ENCODE measurements at places on chromosomes 7 and 10.

DNA sequence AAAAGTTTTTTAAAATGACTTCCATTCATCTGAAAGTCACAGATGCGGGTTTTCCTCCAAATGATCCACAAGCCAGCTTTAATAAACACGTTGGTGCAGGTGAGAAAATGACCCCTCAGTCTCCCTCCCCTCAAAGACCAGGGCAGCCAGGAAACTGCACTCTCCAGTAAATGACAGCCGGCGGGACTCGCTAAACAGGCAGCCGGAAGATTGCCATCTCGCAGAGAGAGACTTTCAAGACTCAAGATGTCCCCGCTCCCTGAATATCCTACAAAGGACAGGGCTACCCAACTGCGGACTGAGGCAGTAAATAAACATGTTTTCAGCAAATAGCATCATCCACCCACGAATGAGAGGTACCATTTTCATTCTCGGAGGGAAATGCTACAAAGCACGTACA is 116.8 kb downstream of the DIP2C start:
- no peak for DNase-seq

DNA sequence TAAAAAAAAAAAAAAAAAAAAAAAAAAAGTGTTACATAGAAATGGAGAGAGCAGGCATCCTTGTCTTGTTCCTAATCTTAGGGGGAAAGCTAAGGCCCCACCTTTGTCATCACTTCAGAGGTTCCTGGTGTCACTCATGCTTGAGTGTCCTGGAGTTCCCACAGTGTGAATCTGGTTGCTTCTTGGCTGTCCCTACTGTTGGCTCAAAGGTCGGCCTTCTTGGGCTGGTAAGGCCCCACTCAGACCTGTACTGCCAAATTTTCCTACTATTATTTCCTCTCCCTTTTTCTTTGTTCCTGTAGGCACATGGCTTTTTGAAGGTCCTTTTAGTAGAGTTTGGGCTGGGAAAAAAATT is 21.5 kb downstream of the OPTN start:
- DNase-seq = no peak

DNA sequence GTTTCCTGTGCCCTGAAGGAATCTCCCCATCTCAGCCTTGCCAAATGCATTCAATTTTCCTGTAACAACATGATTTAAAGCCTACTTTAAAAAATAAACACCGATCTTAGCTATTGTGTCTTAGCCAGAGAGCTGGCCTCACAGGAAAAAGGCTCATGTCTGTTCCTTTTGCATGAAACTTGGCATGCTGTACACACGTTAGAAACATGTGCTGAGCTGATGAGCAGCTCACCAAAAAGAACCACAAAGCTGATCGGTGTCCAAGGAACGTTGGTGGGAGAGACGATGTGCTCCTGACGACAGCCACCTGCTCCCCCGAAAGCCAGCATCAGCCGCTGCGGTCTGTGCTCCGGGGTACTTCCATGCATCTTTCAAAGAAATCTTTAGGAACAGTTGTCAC is 135.9 kb downstream of the ADARB2 start:
- DNase-seq = no peak

- no peak for DNase-seq
These were observed 123.0 kb upstream of the SVIL start for GRCh38 chr10:29757551-29758297.

DNA sequence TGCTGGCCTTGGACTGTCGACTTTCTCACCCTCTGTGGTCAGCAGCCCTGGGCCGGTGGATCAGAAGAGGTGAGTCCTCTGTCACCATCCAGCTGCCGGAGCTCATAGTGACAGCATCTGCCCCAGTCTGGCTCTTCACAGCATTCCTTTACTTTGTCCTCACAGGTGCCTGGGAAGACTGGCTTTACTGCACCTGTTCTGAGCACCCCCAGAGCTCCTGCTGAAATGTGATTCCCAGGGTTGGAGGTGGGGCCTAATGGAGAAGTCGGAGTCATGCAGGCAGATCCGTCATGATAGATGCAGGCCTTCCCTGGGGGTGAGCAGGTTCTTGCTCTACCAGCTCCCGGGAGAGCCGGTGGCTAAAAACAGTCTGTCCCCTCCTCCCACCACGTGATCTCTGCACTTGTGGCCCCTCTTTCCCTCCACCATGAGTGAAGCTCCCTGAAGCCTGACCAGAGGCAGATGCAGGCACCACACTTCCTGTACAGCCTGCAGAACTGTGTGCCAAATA is 171.5 kb downstream of the ZMYND11 start:
- DNase-seq = no peak

DNA sequence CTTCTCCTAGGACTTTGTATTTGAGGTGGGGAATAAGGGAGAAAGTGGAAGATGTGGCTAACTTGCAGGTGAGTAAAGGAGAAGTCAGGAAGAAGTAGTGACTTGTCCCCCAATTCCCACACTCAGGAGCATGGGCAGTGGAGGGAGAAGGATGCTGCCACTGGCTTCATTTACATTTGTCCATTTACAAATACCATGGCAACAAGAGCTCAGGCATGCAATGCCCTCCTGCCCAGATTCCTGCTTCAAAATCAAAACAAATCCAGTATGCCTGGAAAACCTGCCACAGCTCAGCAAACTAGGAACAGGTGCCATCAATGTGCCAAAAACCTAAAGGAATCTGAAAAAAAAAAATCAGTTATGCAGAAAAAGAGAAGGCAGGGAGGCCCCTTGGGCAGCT is 139.9 kb downstream of the KCNMA1 start:
- DNase-seq = no peak

DNA sequence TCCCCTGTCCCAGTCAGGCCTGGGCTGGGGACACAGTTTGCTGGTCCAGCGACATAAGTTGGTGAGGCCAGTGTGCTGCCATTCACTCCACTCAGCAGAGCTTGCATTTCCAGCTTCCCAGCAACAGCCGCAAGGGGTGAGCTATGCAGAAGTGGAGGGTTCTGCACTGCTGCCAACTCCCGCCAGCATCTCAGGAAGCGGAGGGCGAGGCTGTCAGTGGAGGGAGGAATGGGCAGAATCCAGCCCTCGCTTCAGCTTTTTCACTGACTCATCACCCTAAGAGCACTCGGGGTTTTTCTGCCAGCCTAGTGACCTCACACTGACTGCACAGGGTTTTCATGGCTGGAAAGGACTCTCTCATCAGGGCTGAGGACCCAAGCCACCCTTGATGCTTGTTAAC is 625.1 kb upstream of the MKI67 start:
- DNase-seq = no peak

GRCh38 chr7:32318300-32319011 is 171.7 kb downstream of the LSM5 start:
- no peak for DNase-seq

DNA sequence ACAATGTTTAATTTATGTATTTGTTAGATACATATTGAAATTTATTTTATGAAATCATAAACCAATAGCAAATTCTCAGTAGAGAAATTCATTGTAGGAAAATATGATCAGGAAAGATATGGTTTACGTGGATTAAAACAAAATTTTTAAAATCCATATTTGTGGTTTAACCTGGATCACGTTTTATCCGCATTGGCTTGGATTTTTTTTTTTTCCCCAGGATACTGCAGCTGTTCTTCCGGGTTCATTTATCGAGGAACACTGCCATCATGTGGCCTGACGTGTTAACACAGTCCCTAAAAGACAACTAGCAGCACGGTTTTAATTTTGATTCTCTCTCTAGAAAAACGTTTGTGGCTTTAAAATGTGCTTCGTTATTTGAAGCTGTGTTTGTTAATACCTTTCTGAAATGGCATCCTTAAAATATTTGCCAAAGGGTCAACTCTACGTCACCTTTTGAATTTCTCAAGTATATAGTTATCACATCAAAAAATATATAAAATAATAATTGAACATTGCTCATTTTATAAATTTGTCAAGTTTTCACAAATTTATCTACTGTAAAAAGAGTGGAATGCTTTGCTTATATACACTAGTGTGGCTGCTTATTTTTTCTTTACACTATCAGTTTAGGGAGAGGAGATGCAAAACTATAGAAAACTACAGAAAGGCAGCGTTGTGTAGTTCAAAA is 8.7 kb upstream of the ASB4 start:
- peak; percentile 61 for DNase-seq

- DNase-seq = no peak
These were observed 346.8 kb downstream of the ABCA13 start for GRCh38 chr7:48518092-48518491.

DNA sequence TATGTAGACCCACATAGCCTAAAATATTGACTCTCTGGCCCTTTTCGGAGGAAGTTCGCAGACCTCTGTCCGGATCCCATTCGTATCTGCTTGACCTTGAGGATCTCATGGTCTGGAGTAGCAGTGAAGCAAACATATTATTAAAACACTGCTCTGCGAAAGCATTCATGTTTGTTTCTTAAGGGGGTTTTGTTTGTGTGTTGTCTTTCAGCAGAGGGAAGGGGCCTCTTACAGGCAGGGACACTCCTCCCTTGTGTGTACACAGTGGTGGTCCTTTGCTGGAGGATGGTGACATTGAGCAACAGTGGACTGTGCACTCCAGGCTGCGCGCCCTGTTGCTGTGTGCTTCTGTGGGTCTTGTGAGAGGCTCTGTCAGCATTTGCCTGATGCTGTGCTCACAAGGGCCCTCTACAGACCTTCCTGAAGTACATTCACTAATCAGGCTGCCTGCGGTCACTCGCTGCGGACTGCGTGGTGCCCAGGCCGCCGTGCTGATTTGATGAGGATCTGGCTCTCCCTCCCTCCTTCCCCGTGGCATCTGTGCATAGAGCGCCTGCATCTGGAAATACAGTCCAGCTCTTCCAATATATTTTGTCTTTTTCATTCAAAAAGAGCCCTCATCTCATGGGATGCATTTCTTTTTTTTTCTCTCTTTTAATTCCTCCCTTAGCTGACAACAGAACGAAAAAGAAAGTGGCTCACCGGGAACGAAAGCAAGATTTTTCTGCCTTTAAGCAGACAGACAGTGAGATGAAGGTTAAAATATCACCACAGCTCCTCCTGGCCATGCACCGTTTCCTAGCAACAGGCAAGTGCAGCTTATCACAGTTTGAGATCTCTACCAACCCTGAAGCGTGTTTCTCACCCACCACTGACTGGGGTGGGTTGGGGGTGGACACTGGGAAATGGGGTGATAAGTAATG is 135.8 kb downstream of the CNNM2 start:
- peak; percentile 76 for DNase-seq

DNA sequence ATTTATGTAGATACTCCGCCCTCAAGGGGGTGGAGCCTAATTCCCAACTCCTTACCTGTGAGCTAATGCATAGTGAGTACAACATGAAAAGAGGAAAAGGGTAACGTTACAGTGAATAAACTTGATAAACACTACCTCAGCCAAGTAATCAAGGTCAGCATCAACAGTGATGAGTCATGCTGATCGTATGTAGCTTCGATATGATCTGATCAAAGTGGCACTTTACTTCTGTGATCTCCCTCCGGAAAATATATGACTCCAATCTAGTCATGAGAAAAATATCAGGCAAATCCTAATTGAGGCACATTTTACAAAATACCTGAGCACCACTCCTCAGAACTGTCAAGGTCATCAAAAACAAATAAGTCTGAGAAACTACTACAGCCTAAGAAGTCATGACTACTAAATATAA is 70.4 kb downstream of the VTI1A start:
- no peak for DNase-seq

DNA sequence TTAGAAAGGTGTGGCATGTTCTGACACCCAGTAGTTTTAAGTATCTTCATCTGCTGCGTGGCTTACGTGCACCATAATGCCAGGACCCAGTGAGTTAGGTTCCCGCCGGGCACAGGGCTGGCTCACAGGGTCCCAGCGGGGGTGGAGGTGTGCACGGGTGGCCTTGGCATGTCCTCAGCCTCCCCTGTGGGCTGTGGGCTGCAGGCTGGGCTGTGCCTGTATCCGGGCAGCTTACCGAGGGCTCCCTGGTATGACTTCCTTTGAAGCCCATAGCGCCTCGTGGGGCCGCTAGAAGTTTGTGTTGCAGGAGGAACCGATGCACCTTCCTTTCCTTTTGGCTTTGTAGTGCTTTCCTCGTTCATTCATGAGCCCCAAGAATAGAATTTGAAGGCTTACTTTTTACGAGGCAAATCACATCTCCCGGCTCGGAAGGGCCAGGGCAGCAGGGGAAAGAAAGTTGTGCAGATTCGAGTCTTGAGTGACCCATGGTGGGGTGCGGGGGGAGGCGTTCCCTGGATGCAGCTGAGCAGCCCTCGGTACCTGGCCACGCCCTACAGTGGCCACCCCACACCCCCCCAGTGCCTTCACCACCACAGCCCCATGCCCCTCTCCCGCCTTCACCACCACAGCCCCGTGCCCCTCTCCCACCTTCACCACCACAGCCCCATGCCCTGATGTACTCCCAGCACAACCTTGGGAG is 113.2 kb downstream of the WDR37 start:
- DNase-seq = no peak

GRCh38 chr10:107277591-107277990 is 113.1 kb upstream of the SORCS1 start:
- no peak for DNase-seq
